SHP77 treated with DMSO at 0.1 percent for 48 hours (cell line): ENCODE measurements at places on chromosomes 11 and 22.

DNA sequence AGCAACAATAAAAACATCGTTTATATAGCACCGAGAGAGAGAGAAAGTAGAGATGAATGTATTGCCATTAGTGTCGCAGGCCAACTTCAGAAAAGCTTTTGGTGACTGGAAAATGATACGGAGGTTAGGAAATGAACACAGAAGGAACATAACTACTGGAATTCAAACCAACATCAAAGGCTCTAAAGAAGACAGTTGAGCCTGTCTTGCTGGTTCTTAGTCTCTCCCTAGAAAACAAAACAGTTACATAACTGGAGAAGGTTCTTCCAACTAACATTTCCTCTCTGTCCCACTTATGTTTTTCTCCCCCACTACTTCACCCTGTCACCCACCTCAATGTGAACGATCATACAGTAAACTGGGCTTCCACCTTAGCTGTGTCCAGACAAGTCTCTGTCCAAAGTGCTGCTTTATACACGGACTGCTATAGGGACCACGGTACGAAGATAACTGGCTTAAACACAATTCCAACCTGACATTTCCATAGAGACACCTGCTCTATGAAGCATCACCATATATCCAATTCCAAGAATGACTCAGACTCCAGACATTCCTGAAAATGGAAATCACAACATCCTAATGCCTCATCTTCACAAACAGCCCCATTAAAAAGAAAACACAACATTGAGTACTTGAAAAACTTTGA is 85.2 kb upstream of the ARHGAP32 start:
- no peak for DNase-seq

DNA sequence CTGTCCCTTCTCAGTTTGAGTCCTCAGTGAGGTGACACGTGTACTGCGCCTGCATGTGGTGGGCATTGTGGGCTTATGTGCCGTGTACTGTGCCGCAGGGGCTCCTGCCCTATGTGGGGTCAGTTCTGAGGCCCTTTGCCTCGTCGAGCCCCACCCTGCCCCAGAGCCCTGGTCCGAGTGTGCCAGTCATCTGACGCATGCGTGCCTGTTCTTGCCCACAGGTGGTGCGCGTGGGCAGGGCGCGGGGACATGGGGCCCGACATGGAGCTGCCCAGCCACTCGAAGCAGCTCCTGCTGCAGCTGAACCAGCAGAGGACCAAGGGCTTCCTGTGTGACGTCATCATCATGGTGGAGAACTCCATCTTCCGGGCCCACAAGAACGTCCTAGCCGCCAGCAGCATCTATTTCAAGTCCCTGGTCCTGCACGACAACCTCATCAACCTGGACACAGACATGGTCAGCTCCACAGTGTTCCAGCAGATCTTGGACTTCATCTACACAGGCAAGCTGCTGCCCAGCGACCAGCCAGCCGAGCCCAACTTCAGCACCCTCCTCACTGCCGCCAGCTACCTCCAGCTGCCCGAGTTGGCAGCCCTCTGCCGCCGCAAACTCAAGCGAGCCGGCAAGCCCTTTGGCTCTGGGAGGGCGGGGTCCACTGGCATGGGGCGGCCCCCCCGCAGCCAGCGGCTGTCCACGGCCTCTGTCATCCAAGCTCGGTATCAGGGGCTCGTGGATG is 22.3 kb upstream of the TMEM191C start:
- DNase-seq: no peak

GRCh38 chr22:22432479-22432878 is 76.1 kb downstream of the ZNF280B start:
- no peak for DNase-seq

DNA sequence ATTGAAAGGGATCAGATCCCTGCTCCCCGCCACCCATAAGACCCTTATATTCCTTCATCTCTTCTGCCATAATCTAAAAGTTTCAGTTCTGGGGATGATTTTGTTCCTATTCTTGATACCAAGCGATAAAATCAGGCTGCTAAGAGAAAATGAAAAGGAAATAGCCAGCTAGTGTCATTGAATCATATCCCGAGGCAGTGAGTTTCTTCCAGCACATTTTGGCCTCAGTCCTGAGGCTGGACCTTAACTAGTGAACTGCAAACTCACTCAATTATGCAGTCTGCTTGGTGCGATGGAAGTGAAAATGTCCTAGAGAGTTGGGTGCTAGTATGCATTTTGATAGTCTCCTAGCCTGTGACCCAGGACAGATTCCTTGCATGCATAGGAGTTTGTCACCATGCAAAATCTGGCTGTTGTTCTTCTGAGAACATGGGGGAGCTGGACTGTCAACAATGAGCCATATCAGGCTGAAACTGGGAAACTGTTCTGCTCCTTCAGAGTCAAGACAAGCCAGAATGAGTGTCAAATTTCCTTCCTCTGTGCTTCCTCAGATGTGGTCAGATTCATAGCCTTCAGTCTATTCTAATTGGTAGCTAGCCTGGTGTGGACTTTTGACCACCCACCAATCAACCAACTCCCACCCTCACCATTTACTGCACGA is 102.9 kb downstream of the CCDC81 start:
- no peak for DNase-seq

- no peak for DNase-seq
Observed at GRCh38 chr11:128632141-128632791, 44.9 kb upstream of the ETS1 start.

DNA sequence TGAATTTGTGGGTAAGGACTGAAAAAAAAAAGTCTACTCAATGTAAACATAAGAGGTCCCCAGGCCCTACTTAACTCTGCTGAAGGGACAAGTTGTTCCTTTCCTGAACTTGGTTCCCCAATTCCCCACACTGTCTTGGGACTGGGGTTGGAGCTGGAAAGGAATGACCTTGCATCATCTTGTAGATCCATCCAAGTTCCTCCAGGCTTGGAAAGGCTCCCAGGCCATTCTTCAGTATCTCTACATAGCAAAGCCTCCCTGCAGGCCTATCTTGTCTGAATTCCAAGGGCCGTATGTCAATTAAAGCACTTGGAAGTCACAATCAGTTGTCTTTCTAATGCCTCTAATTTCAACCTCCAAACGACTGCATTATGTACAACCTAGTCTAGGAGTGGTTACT is 361.2 kb downstream of the TMEM135 start:
- DNase-seq: no peak

- DNase-seq: no peak
Observed at GRCh38 chr11:64754124-64754918, 5.5 kb downstream of the PYGM start.

DNA sequence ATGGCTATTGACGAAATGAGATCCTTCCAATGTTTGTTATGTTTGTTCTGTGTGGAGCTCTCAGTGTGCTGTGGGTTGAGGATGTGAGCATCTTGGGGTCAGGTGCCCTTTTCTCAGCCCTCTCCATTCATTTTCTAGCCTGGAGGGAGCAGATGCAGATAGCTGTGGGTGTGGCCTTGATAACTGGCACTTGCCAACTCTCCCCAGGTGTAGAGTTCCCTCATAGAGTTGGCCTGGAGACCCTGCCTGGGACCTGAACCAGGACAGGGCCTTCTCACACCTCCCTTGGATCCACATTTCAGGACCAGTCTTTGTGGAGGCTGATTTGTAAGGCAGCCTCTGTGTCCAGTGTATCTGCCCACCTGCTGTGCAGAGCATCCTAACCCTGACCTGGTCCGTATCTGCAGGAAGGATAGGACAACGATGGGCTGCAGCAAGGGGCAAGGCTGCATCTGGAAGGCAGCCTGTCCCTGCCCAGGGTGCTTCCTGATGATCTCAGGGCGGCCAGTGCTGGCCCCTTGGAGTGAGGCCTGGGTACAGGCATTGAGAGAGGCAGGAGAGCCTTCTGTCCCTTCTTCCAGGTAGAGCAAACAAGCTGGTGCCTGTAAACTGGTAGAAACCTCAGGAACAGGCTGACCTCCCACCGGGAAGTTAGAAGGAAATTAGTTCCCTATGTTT is 245.9 kb downstream of the TBC1D22A start:
- DNase-seq: no peak

DNA sequence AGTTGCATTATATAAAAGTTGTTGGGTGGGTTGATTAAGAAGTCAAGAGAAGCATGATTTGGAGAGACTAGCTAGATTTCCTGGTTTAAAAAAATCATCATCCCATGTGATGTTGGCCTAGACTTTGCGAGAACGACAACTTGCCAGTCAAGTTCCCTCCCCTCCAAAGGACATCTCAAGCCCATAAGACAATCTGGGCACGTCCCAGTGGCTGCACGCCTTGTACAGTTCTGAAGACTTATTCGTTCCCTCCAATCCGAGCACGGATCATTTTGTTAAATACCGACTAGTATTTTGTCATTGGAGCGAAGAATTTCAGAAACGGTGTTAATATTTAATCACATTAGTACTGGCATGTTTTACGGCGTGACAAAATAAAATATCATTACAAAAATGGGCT is 8.0 kb downstream of the MN1 start:
- DNase-seq: no peak

- DNase-seq: no peak
Observed at GRCh38 chr11:102518296-102519094, 12.1 kb downstream of the MMP7 start.
